ENCODE measurements at places on chromosomes 11 and 22.

DNA sequence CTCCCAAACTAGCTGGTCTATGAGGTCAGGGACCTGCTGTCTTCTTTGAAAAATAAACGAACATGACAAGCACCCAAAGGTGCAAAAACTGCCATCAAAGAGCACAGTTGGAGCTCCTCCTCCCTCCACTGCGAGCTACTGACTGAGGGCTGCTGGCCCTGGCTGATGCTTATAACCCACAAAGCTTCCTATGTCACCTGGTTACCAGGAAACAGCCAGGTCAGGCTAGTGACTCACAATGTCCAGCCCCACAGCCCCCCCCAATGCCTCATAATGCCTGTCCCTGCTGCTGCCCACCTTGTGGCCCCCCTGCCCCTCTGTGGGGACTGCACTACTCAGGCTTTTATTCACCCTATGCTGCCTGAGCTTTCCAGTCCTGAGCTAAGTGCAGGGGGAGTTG, at the start of gene DRICH1:
Gene DRICH1 (minus strand): TSS at position 144 of the 400 bp plus-strand sequence. CDS start 298 bp downstream, outside the sequence.
- H3K27ac ChIP-seq, result no peak within 1 kb of the TSS
- no peaks in the 10 kb centered on the region for H3K4me1 ChIP-seq
- no peak for DNase-seq
- no peaks in the 10 kb centered on the region for H3K27me3 ChIP-seq
- no peak within 1 kb of the TSS for H3K4me3 ChIP-seq

GRCh38 chr11:8192016-8192895, 23.4 kb upstream of the RIC3 start:
- H3K27me3 ChIP-seq, result no peaks in the 10 kb centered on the region
- peak; percentile 82 for DNase-seq
- H3K27ac ChIP-seq, result no peak overlapping the region

DNA sequence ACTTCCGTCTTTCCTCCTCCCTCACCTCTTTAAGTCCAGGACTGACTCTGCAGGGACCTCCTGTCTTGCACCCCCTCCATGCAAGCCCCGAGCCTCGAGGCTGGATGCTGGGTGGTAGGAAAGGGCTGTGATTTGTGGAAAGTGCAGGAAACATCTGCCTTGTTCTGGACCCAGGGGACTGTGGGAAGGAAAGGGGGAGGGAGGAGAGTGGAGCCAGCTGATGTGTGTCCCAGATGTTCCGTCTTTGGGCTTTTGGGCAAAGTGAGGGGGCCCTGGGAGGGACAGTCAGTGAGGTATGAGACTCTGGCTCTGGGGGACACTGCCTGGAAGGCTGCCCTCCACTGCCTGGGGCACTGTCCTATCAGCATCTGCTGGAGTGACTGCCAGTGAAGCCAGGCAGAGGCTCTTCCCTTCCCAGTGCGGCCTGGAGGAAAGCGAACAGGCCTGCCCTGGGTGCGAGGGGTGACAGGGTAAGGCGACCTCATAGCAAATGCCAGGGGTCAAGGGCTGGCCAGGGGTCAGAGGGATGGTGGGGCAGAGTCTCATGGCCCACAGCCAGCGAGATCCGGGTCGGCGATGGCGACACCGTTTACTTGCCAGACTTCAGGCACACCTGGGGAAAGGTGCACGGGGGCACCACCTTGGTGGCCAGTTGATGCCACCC, 1.7 kb downstream of the MRGPRD start:
- no peak for DNase-seq
- H3K27ac ChIP-seq, result no peak overlapping the region
- H3K4me1 ChIP-seq, result no peaks in the 10 kb centered on the region
- peaks cover 2% of the 10 kb centered on the region for H3K27me3 ChIP-seq
- no peak overlapping the region for H3K4me3 ChIP-seq

DNA sequence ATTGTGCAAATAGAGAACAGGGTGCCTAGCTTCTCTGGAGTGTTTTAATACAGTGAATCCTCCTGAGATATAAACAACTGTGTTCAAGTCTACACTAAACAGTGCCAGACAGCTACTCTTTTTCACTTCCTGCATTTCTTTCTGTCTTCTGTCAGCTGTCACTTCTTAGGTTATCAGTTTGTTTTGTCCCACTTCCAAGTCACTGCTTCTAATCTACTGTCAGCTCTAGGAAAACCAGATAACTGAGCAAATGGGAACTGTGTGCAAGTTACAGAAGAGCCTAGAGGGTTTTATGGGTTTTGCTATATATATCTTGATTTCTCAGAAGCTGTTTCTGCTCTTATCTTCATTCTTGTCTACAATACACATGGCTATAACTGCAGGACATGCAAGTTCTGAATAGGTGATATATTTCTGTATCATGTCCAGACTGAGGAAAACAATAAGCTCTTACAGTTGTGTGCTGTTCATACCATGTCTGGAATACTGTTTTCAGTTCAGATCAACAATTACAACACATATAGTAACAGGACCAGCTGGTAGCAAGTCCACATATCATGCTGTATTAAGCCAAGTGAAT, 5.8 kb downstream of the PITPNB start:
- no peak overlapping the region for H3K4me3 ChIP-seq
- no peak overlapping the region for H3K27ac ChIP-seq
- no peaks in the 10 kb centered on the region for H3K27me3 ChIP-seq
- no peaks in the 10 kb centered on the region for H3K4me1 ChIP-seq
- no peak for DNase-seq
- H3K36me3 ChIP-seq, result peaks cover 3% of the 10 kb centered on the region

GRCh38 chr11:117180020-117180419, 1.5 kb downstream of the SIDT2 start:
- peaks cover 5% of the 10 kb centered on the region for H3K4me1 ChIP-seq
- H3K36me3 ChIP-seq, result no peaks in the 10 kb centered on the region
- no peak for DNase-seq
- no peaks in the 10 kb centered on the region for H3K27me3 ChIP-seq
- H3K27ac ChIP-seq, result no peak overlapping the region

GRCh38 chr11:124301548-124301947, 12.2 kb downstream of the OR8D1 start:
- DNase-seq, result no peak
- H3K27me3 ChIP-seq, result no peaks in the 10 kb centered on the region
- no peak overlapping the region for H3K27ac ChIP-seq

- H3K27ac ChIP-seq, result no peak overlapping the region
- peaks cover 9% of the 10 kb centered on the region for H3K4me1 ChIP-seq
- no peak for DNase-seq
- no peaks in the 10 kb centered on the region for H3K36me3 ChIP-seq
Measured at GRCh38 chr11:129458278-129458677, 82.6 kb downstream of the BARX2 start.

All from iPS DF 6.9 (cell line).